ENCODE measurements at places on chromosomes 6 and 20. TPM values are rescaled to one million over a fixed set of nuclear protein-coding genes. Genes with fewer than 3 reads are reported as not detected.

- no peak overlapping the region for H3K4me3 ChIP-seq
- peaks cover 6% of the 10 kb centered on the region for H3K36me3 ChIP-seq
- DNase-seq = no peak
These were observed 7.4 kb downstream of the ITPR3 start for GRCh38 chr6:33628401-33628964.

- no peaks in the 10 kb centered on the region for H3K4me1 ChIP-seq
- no peaks in the 10 kb centered on the region for H3K36me3 ChIP-seq
- DNase-seq = no peak
- H3K27me3 ChIP-seq = peaks cover 65% of the 10 kb centered on the region
- no peak overlapping the region for H3K27ac ChIP-seq
- no peak overlapping the region for H3K4me3 ChIP-seq
These were observed 132.8 kb upstream of the ZNF184 start for GRCh38 chr6:27605401-27606342.

The ARMH2 gene
- total RNA-seq = not detected

GRCh38 chr6:53961679-53962370 lies 149.4 kb upstream of the MLIP start:
- no peaks in the 10 kb centered on the region for H3K36me3 ChIP-seq
- DNase-seq = no peak
- H3K4me1 ChIP-seq = no peaks in the 10 kb centered on the region
- H3K27me3 ChIP-seq = no peaks in the 10 kb centered on the region

DNA sequence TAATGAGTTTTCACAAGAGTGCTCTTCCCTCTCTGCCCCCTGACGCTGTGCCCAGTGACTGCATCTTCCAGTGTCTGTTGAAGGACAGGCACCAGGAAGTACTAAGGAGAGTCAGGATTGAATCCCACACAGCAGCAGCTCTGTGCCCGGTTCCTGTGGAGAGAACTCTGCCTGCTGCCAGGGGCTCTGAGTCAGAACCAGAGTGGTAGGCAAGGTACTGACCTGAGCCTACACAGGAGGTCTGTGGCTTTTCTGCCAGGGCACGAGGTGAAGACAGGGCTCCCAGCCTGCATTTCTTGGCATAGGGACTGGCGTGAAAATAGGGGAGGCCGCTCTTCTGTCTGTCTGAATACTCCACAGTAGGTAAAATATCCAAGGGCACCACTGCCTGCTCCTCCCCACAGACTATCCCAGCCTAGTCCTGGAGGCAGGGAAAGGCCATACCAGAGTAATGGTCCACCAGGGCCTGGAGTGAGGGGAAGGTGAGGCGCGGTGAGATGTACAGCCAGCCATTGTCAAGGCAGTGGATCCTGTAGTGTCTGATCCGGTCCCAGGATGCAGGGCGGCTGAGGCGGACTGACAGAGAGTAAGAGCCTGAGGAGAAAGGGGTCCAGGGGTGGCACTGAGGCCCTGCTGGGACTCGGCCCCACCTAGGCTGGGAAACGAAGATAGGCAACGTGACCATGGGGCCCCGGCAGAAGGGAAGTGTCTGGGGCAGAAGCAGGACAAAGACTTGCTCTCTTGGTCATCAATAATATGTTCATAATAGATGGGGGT lies 9.4 kb downstream of the RAB5IF start:
- no peaks in the 10 kb centered on the region for H3K4me1 ChIP-seq
- H3K27me3 ChIP-seq = no peaks in the 10 kb centered on the region

The TEAD3 gene
- total RNA-seq = 23.4 TPM

DNA sequence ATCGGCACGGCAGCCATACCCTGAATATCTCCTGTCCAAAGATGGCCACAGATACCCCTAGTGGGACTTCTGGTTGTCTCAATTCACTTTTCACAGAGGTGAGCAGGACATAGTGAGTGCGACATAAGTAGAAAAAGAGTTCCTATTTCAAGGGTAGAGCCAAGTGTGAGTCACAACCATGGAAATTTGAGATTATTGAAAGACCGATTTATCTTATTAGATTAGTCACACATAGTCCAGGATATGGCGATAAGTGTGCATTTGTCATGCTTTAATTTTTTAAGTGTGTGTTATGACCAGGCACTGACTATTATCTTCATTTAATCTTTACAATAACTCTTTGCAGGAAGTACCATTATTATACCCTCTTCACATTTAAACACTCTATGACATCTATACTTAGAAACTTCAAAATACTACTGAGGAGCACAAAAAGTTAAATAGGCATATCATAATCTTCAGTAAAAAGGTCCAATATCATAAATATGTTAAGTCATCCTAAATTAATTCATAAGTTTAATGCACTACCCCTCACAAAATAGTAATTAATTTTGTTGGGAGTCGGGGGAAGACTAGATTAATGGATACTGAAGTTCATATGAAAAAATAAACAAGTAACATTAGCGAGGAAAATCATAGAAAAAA lies 13.4 kb upstream of the TNFAIP3 start:
- H3K4me1 ChIP-seq = peaks cover 2% of the 10 kb centered on the region
- H3K36me3 ChIP-seq = no peaks in the 10 kb centered on the region
- no peak for DNase-seq
- no peak overlapping the region for H3K27ac ChIP-seq
- H3K27me3 ChIP-seq = no peaks in the 10 kb centered on the region
